Mesothelial cell of epicardium (in vitro differentiated cells): ENCODE measurements at places on chromosomes 16 and 17. TPM values are rescaled to one million over a fixed set of nuclear protein-coding genes. Genes with fewer than 3 reads are reported as not detected.
A peak's percentile ranks its signal among the peaks of the same experiment; 100 is the strongest.

DNA sequence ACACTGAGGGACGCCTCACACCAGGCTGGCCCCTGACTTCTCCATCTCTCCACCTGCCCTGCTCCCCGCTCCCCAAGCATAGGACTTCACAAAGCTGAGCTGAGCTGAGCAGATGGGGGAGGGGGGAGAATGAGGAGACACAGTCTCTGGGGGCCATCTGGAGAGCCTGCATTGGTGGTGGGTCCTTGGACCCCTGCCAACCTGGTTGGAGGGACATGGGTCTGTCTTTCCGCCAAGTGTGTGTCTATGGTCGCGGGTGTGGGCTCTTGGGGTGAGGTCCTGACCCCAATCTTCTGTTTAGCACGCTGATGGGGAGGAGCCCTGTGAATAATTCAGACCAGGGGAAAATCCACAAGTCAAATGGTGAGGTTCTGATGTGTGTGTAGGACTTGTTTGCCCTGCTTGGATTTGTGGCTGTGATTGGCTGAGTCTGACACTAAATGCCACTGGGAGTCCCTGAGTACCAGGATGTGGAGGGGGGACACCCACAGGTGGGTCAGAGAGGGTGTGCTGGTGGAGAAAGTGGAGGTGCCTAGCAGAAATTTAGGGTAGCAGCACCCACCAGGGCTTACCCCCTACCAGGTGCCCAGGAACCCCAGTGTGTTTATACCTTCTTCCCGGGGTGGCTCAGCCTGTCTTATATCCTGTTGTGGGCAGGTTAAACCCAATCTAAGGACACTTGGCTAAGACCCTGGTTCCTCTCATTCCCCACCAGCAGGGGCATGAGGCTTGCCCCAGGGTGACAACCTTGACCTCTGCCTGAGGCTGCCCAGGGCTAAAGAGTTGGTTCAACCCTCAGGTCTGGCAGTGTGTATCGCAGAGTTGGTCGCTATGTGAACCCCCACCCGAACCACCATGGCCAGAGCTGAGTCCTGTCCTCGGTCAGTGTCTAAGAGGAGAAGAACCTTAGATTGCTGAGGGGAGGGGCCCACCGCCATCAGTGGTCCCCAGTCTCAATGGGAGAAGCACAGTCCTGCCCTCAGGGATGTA, 2.1 kb downstream of the FMNL1 start:
- H3K36me3 ChIP-seq, result no peaks in the 10 kb centered on the region
- no peak overlapping the region for H3K27ac ChIP-seq
- DNase-seq, result no peak

Gene ELMO3
- total RNA-seq, result 9.3 to 10.0 TPM (median 9.7 TPM) in 3 replicates

Gene SPIRE2
- 4.9 to 6.8 TPM (median 5.5 TPM) in 3 replicates for total RNA-seq

- no peak overlapping the region for H3K27ac ChIP-seq
- no peak overlapping the region for H3K4me3 ChIP-seq
- no peak for DNase-seq
- H3K36me3 ChIP-seq, result no peaks in the 10 kb centered on the region
- peaks cover 19% of the 10 kb centered on the region for H3K4me1 ChIP-seq
- H3K27me3 ChIP-seq, result peaks cover 24% of the 10 kb centered on the region
Measured at GRCh38 chr17:52228823-52229222, 70.3 kb upstream of the CA10 start.

DNA sequence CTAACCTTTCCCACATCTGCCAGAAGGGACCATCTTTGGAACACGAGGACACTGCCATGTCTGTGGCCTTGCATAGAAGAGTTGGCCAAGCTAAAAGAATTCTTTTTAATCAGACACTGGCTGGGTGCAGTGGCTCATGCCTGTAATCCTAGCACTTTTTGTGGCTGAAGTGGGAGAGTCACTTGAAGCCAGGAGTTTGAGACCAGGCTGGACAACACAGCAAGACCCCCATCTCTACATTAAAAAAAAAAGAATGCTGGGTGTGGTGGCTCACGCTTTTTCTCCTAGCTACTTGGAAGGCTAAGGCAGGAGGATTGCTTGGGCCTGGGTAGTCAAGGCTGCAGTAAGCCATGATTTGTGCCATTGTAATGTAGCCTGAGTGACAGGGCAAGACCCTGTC, 9.3 kb upstream of the DUSP14 start:
- no peak overlapping the region for H3K4me3 ChIP-seq
- no peak overlapping the region for H3K27ac ChIP-seq
- H3K27me3 ChIP-seq, result no peaks in the 10 kb centered on the region
- H3K36me3 ChIP-seq, result peaks cover 24% of the 10 kb centered on the region

GRCh38 chr17:72683506-72684404, 408.7 kb downstream of the SLC39A11 start:
- no peak for DNase-seq
- H3K36me3 ChIP-seq, result peaks cover 4% of the 10 kb centered on the region
- H3K27ac ChIP-seq, result peak overlapping the region; percentile 59
- H3K4me1 ChIP-seq, result peaks cover 18% of the 10 kb centered on the region

DNA sequence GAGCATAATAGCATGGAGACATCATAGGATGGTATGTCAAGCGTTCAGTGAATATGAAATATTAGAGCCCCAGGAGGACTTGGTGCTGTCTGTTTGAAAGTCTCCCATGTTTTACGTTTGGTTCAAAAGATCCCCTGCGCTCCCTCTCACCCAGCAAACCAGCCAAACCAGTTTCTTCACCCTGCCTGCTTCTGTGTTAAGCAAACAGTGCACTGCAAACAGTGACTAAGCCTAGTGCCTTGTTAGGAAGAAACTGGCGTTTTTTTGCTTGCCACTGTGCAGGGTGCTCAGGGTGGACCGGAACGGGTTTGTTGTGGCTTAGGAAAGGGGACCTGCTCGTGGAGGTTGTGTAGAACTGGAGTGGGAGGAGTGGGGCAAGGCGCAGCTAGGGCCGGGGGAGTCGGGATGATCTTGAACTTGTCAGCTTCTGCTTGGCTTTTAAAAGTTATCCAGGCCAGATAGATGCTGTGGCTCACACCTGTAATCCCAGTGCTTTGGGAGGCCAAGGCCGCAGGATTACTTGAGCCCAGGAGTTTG, 7.7 kb downstream of the CDH1 start:
- peak overlapping the region; percentile 99 for H3K27ac ChIP-seq
- peak; percentile 42 for DNase-seq

- peaks cover 57% of the 10 kb centered on the region for H3K36me3 ChIP-seq
- H3K27ac ChIP-seq, result no peak overlapping the region
- no peaks in the 10 kb centered on the region for H3K4me1 ChIP-seq
- H3K27me3 ChIP-seq, result no peaks in the 10 kb centered on the region
- no peak for DNase-seq
Measured at GRCh38 chr16:30715750-30716445, 16.9 kb downstream of the SRCAP start.

DNA sequence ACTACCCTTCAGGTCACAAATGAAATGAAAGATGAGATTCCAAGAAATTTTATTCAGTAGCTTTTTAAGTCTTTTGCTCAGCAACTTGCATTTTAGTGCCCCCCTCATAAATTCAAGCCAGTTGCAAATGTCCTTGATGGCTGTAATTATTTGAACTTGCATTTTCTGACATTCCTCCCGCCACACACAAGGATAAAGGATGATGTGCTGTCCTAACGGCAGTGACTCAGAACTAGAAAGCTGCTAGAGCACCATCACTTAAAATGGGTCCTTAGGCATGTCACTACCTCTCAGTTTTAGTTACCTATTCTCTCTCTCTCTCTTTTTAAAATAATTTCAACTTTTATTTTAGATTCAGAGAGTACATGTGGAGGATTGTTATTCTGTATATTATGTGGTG, 306.7 kb downstream of the CNTNAP4 start:
- DNase-seq, result no peak
- no peaks in the 10 kb centered on the region for H3K27me3 ChIP-seq
- peaks cover 25% of the 10 kb centered on the region for H3K4me1 ChIP-seq
- no peak overlapping the region for H3K27ac ChIP-seq
